Liver (tissue), 10 donors: ENCODE measurements at places on chromosomes 1 and 21.
A peak's percentile ranks its signal among the peaks of the same experiment; 100 is the strongest.

DNA sequence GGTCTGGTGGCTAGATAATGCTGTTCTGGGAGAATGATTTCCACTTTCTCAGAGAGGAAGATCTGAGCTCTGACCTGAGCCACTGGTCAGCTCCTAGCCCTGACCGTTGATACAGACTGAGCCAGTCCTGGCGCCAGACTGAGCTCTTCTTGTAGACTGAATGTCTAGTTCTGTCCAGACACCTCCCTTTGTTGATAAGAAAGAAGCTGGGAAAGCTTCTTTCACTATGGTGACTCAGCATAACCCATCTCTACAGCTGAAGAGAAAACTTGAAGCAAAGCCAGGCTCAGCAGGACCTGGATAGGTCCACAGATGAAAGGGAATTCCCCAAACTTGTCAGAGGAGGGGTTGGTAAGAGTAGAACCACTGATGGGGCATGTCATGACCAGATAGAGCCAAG is 9.9 kb upstream of the TRABD2B start:
- no peak for DNase-seq

GRCh38 chr1:201739492-201740085 is 89.4 kb upstream of the IPO9 start:
- no peak for DNase-seq

GRCh38 chr1:17335821-17336710 is 28.1 kb downstream of the PADI4 start:
- DNase-seq = peak; percentile 81

DNA sequence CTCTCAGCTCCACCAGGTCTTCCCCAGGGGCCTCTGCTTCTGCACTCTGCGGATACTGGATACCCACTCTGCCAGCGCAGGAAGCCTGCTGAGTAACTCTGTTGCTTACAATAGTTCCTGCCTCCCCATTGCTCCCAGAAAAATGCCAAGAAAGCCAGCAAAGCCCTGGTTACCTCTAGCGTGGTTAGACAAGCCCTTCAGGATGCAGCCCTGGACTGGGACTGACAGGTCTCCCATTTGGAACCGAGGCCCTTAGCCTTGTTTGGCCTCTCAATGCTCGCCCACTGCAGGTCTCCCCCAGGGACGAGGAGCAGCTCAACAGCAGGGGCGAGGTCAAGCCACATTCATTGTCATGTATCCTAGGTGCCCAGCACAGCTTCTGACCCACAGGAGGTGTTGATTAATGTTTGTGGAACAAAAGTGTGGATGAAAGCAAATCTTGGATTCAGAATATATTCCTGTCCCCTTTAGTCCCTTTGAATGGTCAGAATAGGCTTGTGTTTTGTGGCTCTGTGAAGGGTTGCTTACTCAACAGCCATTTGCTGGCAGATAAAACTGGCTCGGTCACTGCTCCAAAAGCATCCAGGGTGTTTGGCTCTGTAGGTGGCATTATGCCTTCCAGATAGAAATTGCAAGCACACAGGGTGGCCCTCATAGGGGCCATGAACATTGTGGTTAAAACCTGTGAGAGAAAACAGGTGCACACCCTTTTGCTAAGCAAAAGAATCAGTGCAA is 58.9 kb downstream of the C1orf198 start:
- peak; percentile 17 for DNase-seq

DNA sequence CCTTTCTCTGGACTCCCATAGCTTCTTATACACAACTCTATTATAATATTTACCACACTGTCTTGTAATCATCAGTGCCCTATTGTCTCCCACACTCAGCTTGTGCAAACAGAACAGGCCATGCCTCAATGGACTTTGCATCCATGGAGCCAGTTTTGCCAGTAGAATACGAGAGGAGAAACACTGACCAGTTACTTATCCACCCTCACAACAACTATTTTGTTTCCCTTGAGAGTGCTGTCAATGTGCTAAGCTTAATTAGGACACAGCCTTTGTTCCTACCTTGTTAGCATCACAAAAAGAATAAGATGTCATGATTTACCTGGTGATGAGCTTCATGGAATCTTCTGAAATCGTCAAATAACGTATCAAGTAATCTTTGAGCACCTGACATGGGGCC is 18.1 kb upstream of the LRRC52 start:
- DNase-seq = no peak

GRCh38 chr1:20711285-20712214 is 6.3 kb downstream of the KIF17 start:
- no peak for DNase-seq
